ENCODE measurements at places on chromosomes 7 and 10.

GRCh38 chr10:82813856-82814255 is 938.9 kb downstream of the NRG3 start:
- no peak for DNase-seq

DNA sequence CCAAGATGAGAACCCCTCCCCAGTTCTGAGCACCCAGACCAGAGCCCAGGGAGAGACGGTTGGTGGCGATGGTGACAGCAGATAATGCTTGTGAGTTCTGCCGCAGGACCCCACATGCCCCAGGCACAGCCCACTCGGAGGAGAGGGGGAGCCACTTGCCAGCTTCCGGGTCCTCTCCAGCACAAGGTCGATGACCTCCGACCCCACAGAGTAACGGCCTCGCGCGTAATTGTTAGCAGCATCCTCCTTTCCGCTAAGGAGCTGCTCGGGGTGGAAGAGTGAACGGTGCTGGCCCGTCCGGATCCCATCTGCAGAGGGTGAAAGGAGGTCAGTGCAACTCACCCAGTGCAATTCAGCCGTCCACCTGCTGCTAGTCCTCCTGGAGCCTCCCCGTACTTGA is 9.5 kb downstream of the TUBAL3 start:
- no peak for DNase-seq

GRCh38 chr10:23217471-23217870 is 25.4 kb downstream of the PTF1A start:
- DNase-seq: no peak

- no peak for DNase-seq
These were observed 59.8 kb upstream of the AASS start for GRCh38 chr7:122203814-122204213.

- no peak for DNase-seq
These were observed 26.5 kb upstream of the POT1 start for GRCh38 chr7:124956160-124956559.

DNA sequence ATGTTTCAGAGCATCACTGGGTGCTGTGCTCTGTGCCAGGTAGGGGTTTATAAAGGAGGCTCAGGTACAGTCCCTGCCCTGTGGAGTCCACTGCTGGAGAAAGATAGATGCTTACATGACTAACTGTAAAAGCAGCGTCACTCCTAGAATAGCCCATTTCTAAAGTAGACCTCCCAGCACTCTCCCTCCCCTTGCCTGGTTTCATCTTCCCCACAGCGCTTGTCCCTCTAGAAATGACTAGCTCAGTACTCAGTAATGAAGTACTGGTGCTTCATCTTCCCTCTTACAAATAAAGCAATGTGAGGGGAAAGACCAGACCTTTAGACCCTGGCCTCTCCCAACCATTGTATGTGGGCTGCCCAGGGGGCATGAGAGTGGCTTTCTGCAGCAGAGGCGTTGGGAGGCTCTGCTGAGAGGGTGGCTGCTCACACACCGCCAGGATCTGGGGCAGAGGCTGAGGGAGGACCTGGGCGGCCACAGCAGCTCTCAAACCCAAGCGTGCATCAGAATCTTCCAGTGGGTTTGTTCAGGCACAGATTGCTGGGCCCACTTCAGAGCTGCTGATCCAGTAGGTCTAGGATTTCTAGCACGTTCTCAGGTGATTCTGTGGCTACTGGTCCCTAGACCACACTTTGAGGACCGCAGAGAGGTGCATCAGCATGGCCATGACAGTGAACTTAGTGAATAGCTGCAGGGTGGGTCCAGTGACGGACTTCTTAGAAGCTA is 110.3 kb upstream of the ANLN start:
- no peak for DNase-seq
